ENCODE measurements at places on chromosomes 4 and X.

DNA sequence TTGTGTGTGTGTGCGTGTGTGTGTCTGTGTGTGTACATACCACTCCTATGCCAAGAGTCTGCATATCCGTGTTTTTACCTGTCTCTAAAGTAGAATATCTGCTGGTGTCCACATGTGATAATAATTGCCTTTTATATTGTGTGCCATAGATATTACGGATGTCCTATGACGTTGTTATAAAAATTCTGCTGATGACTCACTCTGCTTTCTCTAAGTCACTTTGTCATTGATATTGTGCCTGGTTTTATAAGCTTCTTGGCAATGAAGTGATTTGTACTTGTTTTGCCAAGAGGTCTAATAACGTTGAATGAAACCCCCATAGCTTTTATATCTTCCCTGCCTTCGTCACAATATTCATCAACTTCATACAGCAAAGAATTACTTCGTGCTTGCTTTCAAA, 102.6 kb upstream of the C1GALT1C1 start:
- no peak for DNase-seq

GRCh38 chrX:74423289-74423998, 2.2 kb downstream of the SLC16A2 start:
- no peak for DNase-seq

DNA sequence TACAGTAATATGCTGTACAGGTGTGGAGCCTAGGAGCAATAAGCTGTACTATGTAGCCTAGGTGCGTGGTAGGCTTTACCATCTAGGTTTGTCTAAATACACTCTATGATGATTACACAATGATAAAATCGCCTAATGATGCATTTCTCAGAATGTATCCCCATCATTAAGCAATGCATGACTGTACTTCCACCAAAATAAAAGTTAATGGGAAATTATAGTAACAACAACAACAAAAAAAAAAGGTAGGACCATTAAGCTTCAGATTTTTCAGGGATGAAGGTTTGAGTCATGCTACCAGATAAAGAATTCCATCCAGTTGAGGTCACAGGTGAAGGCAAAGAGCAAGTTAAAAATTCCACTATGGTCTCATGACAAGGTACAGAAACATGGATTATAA, 68.2 kb downstream of the MAGEA10 start:
- no peak for DNase-seq

DNA sequence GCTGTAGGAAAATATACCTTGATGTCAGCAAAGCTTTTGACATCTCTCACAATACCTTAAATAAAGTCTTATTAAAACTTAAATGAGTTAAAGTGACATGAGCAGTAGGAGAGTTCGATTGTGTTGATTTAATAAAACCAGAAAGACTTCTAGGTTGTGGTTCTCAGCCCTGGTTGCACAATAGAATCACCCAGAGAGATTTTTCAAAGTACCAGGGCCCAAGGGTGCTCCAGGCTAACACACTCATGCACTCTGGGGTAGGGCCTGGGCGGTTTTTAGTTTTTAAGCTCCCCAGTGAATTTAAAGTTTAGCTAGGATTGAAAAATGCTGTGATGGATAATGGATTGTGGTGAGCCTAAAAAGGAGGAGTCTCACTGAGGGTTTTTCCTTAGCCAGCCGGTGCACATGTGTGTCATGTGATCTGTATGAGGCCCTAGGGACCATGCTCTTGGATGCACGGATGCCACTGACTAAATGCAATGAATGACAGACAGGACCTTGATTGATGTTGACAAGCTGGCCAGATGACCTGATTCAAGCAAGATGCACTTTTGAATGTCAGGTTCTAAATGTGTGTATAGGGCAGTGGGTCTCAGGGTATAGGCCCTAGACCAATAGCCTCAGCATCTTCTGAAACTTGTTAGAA, 185.0 kb downstream of the PTTG2 start:
- DNase-seq, result no peak

- DNase-seq, result no peak
Measured at GRCh38 chr4:186249785-186250754, 15.9 kb upstream of the F11 start.

GRCh38 chr4:89482251-89482650, 174.7 kb upstream of the GPRIN3 start:
- DNase-seq, result no peak

DNA sequence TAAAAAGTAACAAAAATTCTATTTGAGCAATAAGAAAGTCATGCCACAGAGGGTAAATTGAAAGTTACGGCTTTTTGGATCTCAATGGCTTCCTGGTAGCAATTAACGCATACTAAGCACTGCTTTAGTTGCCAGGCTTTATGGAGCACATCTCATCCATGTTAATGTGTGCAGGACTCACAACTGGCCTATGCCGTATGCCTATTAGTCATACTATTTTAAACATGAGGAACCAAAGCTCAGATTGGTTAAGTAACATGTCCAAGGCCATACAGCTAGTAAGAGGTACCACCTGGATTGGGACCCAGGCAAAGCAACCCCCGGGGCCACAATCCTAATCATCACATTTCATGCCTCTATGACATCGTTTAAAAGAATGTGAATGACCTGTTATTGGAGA, 17.1 kb downstream of the DAPP1 start:
- no peak for DNase-seq

- DNase-seq, result no peak
Measured at GRCh38 chr4:145524552-145524951, 42.9 kb downstream of the SMAD1 start.

DNA sequence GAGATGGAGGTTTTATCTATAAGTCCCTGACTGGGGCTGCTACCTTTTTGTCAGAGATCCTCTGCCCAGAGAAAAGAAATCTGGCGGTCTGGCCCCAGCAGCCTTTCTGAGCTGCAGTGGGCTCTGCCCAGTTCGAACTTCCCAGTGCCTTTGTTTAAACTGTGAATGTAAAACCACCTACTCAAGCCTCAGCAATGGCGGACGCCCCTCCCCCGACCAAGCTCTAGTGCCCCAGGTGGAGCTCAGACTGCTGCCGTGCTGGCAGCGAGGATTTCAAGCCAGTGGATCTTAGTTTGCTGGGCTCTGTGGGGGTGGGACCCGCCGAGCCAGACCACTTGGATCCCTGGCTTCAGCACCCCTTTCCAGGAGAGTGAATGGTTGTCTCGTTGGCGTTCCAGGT, 121.8 kb downstream of the TSPAN5 start:
- no peak for DNase-seq

DNA sequence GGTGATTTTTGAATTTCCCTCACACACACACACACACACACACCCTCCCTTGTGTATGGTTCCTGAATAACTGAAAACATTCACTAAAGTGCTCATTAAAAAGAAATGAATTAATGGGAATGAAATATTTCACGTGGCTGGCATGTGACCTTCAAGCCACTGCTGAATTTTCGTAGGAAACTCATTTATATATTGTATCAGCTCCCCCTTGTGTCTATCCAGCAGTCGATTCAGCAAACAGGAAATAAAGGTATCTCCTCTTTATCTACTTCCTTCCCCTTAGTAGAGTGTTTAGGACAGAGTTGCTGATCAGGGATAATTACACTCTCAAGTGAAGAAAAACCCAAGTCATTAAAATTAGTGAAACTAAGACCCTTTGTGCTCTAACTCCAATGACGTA, 912.6 kb upstream of the LCORL start:
- no peak for DNase-seq

GRCh38 chrX:100373673-100374072, 36.4 kb downstream of the PCDH19 start:
- no peak for DNase-seq

GRCh38 chrX:41100200-41100599, 15.0 kb downstream of the USP9X start:
- DNase-seq, result no peak

GRCh38 chrX:37745835-37746217, 34.0 kb upstream of the CYBB start:
- no peak for DNase-seq

DNA sequence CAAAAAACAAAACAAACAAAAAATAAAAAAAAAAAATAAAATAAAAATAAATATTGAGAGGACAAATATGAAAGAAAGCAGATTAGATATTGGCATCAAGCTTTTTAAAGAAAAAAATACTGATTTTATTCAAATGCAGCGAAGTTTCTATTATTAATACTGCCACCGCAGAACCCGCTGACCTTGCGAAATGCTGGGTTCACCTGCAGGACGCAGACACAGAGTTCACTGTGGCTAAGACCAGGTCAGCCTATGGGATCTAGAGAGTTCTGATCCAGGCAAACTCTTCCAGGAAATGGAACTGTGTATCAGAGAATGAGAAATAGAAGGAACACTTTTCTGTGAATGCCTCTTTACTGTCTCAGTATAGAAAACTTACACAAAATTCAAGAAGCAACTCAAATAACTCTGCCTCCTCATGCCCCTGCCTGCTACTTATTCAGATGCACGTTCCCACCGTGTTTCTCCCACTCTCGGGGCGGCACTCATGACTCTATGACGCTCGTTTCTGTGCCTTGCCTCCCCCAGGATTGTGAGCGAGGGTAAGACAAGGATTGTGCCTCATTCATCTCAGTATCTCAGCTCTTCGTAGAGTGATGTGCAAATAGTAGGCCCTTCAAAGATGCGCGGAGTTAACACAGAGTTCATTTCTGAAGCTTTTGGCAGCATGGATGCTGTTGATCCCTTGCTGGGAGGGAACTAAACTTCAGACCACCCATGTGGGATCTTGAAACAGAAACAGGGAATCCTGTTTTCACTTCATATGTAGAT, 44.1 kb upstream of the TLR3 start:
- DNase-seq, result no peak

DNA sequence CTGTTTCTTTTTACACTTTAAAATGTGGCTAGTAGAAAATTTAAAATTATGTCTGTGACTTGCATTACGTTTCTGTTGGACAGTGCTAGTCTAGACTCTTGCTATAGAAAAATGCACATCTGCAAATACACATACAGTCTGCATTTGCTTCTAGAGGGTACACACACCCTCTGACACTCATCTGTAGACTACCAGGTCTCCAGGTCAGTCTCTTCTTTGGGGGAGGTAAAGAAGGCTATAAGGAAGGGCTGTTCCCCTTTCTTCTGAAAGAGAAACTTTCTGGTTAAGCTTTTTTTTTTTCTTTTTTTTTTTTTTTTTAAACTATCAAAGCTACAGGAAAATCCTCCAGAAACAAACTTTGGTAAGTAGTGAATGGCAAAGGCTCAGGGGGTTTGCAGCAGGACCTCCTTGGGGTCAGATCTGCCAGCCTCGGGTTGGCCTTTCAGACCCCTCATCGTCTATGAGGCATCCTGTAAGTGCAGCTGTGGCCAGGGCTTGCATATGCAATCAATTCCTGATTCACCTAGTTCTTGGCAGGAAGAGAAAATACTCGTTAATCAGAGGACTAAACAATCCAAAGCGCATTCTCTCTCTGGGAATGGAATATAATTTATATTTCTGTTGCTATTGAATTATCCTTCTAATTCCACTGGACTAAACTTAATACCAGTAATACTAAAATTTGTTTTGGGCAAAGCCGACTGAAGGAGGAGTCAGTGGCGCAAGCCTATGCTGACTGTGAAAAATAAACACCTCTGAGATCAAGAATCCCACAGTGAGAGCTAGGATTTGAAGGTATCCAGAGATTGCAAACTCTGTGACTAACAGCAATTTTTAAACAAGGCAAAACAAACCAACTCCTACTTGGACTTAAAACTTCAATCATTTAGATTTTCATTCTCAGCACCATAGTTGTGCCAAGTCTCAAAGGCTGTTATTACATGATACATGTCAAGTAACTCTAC, 109.3 kb upstream of the TBC1D9 start:
- DNase-seq, result no peak

GRCh38 chrX:121655276-121655675, 607.9 kb downstream of the GLUD2 start:
- DNase-seq, result no peak

- no peak for DNase-seq
Measured at GRCh38 chrX:77299549-77299948, 147.6 kb upstream of the FGF16 start.

- DNase-seq, result no peak
Measured at GRCh38 chr4:153611679-153612078, 72.4 kb upstream of the TLR2 start.

DNA sequence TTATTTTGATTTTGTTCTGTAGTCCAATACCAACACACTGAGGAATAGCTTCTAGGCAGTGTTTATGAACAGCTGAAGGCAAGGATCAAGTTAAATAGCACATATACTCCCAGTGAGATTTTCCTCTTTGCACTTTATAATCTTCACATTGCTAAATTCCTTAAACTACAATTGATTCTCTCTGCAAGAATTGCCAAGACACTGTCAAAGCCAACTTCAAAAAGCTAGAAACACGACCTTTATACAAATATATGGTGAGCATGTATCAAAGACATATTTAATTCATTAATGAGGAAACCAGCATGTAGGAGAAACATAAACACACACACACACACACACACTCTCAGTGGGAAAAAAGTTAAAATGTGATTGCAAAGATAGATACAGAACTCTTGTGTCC, 86.4 kb upstream of the FAM9C start:
- DNase-seq, result no peak

- no peak for DNase-seq
Measured at GRCh38 chr4:88382621-88383020, 4.0 kb downstream of the HERC6 start.

DNA sequence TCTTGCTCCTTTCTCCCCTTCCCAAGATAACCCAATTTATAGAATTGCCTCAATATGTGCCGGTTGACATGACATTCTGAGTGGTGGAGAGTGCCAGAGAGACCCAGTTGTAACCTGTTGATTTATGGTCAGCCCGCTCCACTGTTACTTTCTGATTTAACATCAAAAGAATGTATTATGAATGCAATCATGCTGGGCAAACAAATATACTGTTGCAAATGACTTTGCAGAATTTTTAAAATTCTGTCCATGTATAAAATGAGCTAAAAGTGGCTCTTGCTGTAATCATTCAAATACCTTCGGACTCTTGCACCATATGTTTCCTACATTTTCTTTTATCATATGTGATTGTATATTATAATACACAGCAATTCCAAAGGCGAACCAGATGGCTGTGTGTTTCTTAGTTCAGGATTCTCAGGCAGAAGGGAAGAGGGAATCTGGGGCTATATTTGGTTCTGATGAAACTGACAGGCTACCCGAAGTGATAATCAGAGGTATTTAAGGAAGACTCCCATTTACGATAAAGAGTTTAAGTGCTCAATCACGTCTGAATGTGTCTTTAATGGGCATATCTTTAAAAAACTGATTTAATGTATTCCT, 131.7 kb downstream of the CLCN4 start:
- DNase-seq, result no peak

DNA sequence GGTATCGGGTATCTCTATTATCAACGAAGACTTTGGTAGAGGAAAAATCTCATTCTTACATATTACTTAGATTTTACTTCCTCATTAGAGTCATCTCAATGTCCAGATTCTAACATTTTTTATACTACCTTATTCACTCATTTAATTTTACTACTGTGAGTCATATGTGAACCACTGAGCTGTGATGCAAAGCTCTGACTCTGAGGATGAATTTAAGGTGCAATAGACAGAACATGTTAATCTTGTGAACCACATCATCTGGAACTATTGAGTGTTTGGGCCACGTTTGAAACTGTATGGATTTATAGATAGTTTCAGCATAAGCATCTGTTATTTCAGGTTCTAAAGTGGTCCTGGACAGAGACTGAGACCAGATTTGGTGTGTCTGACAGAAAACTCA, 78.4 kb downstream of the PWWP3B start:
- DNase-seq, result no peak

Measured in stimulated activated CD4-positive, alpha-beta T cell treated with anti-CD3 and anti-CD28 coated beads, TNF-alpha, amount 100 ng/mL, for 4 hours (primary cell).